ENCODE measurements at places on chromosomes 5 and 9.

DNA sequence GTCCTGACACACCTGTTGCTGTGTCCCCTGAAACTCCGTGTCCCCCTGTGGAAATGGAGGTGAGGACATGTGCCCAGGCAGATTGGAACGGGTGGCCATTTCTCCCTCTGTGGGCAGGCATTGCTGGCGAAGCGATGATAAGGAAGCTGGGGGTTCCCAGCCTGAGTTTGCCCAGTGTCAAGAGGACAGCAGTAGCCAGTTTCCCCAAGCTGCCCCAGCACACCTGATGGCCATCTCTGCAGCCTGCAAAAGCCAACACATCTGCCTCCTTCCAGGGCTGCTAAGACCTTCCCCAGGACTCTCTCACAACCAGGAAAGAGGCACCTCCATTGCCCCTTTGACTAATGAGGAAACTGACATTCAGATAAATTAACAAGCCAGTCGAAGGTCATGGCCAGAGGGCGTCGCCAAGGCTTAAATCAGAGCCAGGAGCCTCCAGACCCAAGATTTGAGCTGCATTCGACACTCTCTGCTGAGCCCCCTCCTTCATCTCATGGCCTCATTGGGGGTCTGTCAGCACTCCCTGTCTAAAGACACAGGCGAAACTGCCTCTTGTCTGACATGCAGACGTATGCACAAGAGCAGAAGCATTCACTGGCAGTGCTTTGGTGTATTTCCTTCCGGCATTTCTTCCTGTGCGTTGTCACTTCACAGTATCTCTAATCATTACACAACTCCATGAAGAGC lies 10.4 kb upstream of the WNK2 start:
- no peak for DNase-seq

GRCh38 chr9:69937833-69938535 lies 105.7 kb upstream of the MAMDC2 start:
- DNase-seq: no peak

DNA sequence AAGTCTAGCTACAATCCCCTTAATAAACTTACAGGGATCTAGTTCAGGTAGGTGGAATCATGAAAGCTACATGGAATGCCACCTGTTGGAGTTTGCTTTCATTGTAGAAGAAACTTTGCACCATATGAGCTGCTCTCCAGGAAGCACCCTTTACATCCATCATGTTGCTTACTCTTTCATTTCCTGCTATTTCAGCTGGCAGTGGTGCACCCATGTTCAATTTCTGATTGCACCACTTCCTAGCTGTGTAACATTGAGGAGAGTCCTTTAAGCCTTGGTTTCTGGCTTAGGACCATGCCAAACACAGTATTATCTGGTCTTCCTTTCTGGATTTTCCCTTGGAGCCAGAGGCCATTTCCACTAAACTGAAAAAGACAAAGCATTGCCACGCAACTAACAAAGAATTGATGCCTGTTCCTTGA lies 123.3 kb upstream of the SLC12A2 start:
- DNase-seq: no peak

DNA sequence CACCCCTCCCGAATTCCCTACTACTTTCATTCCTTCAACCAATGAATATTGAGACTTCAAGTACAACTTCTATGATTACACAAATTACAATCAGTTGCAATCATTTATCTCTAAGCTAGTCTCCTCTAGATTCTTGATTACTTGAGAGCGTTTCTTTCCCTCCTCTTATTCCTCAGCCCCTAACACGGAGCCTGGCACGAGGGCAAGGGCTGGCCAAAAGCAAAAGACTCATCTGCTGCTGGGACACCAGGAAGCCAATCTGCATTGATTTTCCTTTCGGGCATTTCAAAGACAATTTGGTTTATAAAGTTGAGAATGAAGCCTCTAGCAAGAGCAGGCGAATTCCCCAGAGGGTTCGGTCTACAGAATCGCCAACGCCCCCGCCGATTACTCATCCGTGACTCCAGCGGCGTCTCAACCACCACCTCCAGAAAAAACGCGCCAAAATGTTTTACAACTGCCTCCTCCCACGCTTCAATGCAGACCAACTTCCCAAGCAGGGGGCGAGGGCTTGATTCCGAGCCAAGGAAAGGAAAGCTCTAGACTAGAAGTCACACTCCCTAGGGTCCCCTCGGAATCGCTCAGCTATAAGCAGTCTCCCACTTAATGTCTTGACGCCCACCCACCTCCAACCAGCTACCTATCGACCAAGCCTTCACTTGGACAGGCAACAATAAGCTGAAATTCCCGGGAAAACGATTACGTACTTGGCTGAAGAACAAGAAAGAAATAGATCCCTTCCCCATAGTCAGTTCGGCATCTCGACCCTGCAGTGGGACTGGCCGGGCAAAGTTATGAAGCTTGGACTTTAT lies 1.5 kb downstream of the PCSK1 start:
- peak; percentile 38 for DNase-seq

DNA sequence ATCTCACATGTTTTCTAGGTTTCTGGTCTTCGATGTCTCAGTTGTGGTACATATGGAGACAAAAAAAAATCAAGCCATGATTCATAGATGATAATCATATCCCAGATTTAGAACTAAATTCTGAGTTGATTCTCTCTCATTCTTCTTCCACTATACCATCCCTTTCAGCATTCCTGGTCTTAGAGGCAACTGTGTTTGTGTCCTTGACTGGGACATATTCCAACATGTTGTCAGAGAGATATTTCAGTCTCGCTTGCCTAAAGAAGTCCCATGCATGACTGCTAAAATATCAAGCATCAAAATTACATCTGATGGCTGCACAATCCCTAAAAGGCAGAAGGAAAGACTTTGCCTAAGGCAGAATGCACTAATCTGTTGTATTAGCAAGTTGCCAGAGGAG lies 236.6 kb downstream of the PSAT1 start:
- no peak for DNase-seq
